Stimulated activated naive CD8-positive, alpha-beta T cell treated with anti-CD3 and anti-CD28 coated beads, Interleukin-15, amount 100 ng/mL, for 72 hours (primary cell): ENCODE measurements at places on chromosomes 3 and 15.

- DNase-seq: no peak
These were observed 15.9 kb upstream of the MRPL3 start for GRCh38 chr3:131518680-131519079.

DNA sequence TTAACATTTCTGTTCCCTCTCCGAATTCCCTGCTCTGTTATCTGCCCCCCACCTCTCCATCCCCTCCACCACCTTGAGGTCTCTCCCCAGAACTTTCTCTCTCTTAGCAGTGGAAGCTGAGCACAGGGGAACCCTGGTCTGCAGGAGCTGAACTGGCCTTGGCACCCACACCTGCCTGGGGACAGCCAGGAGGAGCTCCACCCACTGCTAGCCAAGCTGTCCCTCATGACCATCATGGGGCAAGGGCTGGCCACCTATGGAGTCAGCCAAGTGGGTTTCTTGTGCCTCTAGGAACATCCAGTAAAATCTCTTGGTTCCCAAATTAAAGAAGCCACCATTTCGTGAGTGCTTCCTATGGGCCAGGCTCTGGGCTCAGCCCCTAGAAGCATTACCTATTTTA is 276.4 kb upstream of the TLE3 start:
- DNase-seq: no peak

GRCh38 chr15:37638691-37639090 is 295.7 kb upstream of the TMCO5A start:
- DNase-seq: no peak

- no peak for DNase-seq
These were observed 144.5 kb downstream of the MEX3B start for GRCh38 chr15:81901319-81901718.

- DNase-seq: no peak
These were observed 181.1 kb upstream of the SOX2 start for GRCh38 chr3:181530584-181530983.

GRCh38 chr3:31704156-31704555 is 171.4 kb downstream of the STT3B start:
- DNase-seq: no peak

DNA sequence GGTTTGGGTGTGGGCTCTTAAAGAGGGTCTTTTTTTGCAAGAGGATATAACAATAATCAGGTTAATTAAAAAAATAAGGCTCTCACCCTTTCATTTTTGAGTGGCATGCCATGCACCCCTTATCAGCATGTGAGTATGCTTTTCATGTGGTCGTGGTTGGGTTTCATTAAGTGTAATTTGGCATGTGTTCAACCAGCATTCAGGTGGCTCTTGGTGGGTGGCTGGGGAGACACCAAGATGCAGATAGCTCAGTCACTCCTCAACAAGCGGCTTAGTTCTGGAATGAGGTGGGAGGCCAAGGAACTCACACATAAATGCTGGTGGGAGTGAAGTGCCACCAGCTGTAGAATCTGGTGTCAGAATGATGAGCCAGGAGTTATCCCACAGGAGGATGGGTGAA is 66.8 kb downstream of the FLNB start:
- peak; percentile 28 for DNase-seq

- DNase-seq: no peak
These were observed 34.1 kb downstream of the TM2D3 start for GRCh38 chr15:101618076-101618475.

- DNase-seq: no peak
These were observed 76.9 kb upstream of the FRMD4B start for GRCh38 chr3:69462826-69463100.

DNA sequence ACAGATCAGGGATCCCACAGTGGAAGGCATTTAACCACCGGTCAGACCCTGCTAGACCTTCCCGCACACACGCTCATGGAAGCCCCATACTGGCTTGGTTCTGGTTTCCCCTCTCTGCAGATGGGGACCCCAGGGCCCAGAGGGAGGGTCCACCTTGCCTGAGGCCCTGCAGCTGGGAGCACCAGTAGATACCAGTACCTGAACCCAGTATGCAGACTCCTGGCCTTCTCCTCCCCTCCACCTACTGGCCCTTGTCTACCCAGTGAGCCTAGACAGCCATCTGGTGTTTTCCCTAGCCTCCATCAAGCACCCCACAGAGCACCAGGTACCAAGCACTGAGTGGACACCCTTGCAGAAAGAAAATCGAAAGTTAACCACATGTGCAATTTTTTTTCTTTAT is 65.1 kb downstream of the MEGF11 start:
- DNase-seq: no peak

DNA sequence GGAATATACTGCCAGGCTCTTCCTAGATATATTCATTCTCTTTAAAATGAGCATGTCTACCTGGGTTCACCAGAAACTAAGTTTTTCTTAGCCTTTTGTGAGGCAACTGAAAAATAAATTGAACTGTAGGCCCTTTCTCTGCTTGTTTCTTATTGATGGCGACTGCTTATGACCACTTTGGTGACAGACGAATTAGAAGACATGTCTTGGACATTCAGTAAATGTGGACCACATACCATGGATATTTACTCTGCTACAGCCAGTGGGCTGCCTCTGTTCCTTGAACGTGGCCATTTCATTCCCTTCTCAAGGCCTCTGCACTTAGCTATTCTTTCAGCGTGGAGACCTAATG is 603 bp upstream of the SELENOK start:
- no peak for DNase-seq

- no peak for DNase-seq
These were observed 163.7 kb upstream of the TP63 start for GRCh38 chr3:189467451-189467850.

DNA sequence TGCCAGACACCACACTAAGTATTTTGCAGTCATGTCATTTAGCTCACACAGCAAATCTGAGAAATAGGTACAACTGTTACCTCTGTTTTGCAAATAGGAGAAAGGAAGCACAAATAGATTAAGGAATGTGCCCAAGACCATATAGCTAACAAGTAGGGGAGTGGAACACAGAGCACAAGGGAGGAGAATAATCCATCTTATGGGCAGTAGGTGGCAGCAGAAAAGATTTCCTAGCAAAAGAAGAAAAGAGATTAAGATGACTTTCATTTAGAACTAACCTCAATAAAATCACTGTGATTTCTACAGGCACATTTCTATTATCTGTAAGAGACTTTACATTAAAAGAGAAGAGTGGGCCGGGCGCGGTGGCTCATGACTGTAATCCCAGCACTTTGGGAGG is 49.1 kb downstream of the NR1I2 start:
- no peak for DNase-seq

DNA sequence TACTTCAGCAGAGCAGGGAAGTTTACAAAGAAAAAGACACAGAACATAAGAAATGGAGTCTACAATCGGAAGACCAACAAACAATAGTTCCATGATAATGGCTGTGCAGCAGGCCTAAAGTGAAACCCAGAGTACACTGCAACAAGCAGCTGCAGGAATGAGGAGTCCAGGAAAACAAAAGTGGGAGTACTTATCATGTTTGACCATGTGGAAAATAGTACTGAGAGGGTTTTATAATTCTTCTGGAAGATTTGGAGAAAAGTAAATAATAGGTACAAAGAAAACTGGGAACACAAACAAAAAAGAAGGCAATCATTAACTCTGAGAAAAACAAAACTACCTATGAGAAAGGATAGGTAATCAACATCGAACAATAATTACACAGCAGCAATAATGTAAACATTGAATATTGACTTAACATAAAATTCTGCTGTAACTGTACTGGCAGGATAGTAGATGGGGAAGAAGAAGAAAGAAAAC is 87.5 kb downstream of the NEK10 start:
- no peak for DNase-seq

GRCh38 chr3:10337323-10338163 is 16.6 kb upstream of the SEC13 start:
- no peak for DNase-seq

DNA sequence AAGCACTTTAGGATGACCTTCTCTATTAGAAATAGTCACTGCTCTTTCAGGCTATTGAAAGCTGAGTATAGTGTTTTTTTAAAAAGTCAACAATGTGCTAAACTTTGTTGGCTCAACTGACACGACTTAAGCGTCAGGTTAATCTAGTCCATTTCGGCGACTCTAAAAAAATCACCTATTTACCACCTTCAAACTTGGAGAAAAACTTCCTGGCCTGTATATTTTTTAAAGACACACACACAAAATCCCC is 517.8 kb downstream of the FOXP1 start:
- no peak for DNase-seq

- DNase-seq: no peak
These were observed 353.3 kb downstream of the LPP start for GRCh38 chr3:188507244-188507720.

- DNase-seq: no peak
These were observed 17.1 kb downstream of the PRR23E start for GRCh38 chr3:127209840-127210653.

DNA sequence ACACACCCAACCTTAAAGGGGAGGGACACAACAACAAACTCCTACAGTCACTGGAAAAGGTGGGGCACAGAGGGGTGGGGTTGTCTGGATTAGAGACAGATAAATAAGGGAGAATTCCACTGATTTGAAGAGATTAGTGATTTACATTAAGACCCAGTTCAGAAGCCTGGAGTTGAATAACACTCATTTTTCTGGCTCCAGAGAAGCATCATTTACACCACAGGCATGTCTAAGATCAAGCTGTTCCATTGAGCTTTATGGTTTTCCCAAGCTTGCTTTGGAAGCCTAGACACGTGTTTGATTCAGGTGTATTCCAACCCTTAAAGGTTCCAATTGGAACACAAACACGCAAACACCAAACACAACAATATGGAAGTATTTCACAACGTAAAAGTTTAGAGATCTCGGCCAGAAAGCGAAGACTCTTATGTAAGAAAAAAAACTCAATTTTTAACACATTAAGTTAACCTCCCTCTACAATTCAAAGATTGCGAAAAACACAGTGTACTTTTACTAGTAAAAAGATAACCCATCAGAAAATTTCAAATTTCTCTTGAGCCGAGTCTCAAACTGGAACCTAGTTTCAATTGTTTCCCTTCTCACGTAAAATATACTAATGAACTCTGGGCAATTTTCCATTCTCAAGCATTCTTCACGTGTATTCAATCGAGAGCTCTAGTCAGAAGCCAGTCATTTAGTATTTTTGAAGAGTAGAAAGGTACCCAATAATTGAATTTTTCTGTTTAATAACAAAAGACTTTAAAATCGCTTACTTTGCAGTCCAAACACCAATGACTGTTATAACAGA is 2.1 kb downstream of the TRA2B start:
- DNase-seq: no peak

- DNase-seq: no peak
These were observed 107.3 kb downstream of the HERC1 start for GRCh38 chr15:63726491-63726890.

DNA sequence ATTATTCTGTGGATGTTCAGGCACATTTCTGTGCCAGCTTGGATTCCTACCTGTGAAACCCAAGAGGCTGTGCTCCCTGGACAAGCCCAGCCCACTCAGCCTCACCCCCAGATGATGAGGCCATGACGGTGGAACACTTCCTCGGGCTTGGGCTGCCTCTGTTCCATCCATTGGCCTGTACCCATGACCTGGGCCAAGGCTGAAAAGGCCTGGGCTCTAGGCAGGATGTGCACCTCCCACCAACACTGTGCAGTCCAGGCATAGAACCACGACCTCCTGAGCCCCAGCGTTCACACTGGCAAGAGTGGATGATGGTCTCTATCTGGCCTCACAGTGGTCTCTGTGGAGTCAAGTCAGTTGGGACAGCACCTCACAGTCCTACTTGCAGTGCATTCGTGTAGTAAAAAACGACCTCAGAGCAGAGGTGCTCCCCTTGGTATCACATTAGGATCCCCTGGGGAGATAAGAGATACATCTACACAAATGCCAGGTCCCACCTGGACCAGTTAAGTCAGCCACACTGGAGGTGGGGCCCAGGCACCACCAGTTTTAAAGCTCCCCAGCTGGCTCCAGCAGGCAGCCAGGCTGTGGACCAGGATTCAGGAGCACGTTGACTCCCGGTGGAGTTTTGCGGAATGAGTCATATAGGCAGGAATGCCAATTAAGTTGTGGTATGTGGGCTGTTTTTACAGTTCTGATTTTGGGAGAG is 39.0 kb upstream of the IGF1R start:
- DNase-seq: no peak

DNA sequence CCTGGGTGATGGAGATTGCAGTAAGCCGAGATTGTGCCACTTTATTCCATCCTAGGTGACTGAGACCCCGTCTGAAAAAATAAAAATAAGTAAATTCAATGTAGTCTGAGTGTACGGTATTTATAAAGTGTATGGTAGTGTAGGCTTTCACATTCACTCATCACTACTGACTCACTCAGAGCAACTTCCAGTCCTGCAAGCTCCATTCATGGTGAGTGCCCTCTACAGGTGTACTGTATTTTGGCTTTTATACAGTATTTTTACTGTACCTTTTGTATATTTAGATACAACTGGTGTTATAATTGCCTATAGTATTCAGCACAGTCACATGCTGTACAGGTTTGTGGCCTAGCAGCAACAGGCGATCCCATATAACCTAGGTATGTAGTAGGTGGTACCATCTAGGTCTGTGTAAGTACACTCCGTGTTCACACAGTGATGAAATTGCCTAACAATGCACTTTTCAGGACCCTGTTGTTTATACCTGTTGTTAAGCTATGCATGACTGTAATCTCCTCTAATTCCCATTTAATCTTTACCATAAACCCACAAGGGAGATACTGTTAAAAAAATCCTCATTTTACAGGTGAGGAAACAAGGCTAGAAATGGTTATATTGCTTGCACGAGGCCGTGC is 19.3 kb downstream of the CACNA1D start:
- no peak for DNase-seq

DNA sequence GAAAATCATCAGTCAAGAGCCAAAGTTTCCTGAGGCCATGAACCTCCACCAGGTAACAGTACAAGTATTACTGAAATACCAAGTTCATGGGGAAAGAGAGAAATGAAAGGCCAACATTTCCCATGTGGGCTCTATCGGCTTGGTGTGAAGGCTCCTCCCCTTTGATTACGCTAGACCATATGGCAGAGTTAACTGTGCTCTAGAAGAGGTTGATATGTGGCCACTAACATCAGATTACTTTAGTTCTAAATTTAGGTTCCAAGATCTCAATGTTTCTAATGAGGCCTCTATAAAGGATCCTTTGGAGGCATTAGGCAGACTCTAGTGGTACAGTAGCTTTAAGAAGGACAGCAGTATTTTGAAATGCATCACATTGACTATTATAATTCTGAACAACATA is 127.1 kb downstream of the SEMA6D start:
- DNase-seq: no peak

DNA sequence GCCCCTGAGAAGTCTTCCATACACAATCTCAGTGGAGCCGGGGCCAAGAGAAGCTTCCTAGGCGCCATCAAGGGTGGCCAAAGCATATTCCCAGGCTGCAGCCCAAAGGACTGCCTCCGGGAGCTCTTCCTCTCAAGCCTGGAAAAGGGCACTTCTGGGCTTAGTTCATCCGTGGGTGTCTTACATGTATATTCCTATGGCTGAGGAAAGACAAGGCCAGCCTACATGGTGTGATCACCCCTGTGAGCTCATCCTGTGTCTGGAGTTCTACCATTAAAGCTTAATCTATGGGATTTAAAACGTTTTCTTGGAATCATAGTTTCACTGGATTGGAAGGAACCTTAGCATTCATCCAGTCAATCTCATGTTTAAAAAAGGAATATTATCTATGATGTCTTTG is 21.9 kb upstream of the TIMP4 start:
- DNase-seq: no peak

- DNase-seq: no peak
These were observed 2.9 kb downstream of the ABHD5 start for GRCh38 chr3:43693594-43693993.

GRCh38 chr3:173778251-173778650 is 380.7 kb downstream of the NLGN1 start:
- DNase-seq: no peak

GRCh38 chr15:61851955-61852354 is 208.3 kb downstream of the VPS13C start:
- no peak for DNase-seq

- DNase-seq: no peak
These were observed 28.7 kb upstream of the SACM1L start for GRCh38 chr3:45660567-45660901.
